ENCODE measurements at places on chromosomes 13 and 19. TPM values are rescaled to one million over a fixed set of nuclear protein-coding genes. Genes with fewer than 3 reads are reported as not detected.

The ZNF878 gene
- total RNA-seq: 0.96 TPM

The FGF9 gene
- total RNA-seq: not detected

DNA sequence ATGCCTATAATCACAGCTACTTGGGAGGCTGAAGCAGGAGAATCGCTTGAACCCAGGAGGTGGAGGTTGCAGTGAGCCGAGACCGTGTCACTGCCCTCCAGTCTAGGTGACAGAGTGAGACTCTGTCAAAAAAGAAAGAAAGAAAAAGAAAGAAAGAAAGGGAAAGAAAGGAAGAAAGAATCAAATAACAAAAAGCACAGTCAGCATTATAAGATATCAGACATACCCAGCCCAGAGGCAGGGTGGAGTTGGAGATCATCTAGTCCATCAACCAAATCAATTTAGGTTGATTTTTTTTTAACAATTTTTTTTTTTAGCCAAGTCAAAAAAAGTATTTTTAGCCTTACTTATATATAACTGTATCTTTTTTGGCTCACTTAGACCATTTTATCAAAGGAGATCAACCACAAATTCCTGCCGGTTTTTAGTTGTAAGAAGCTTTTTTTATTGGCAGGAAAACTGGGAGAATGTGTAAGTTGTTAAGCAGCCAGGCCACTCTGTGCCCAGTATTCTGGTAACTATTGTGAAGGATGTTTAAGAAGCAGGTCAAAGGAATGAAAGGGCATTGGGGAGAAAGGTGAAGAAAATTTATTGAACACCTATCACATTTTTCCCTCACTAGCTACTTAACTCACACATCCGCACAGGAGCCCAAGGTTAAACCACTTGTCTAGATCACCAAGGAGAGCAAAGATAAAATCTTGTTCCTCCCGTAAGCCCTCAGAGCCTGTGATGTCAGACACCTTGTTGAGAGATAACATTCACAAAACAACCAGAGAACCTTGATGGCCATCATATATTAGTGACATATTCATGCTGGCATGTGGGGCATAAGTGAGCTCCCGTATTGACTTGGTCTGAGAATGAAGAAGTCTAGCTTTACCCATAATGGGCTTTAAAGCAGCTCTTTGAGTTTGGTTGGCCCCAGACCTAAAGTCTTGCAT is 91.8 kb downstream of the COL4A2 start:
- DNase-seq: peak; percentile 80

DNA sequence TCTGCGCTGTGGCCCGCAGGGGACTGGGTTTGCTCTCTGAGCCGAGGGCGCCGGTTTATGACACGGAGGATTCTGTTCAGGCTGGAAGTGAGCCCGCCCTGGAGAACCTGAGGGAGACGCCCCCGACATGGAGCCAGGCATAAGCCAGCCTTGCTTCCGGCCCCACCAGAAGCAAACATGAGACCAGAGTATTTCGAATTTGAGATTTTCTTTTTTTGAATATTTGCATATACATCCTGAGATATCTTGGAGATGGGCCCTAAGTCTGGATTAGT is 72.9 kb downstream of the KDM4B start:
- DNase-seq: no peak

DNA sequence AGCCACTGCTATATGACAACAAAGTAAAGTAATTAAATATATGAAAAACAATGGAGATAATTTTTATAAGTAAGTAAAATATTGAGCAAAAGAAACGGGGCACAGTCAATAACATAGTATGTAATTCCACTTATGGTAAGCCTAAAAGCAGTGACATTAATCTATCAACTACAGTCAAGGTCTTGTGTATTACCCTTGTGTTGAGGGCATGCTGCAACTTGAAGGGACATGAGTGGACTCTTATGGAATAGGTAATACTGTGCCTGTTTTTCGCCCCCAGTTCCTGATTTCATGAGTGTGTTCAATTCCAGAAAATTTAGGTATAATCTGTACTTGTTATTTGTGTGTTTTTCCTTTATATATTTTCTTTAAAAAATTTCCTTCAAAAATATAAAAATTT is 201.3 kb upstream of the SLITRK6 start:
- DNase-seq: no peak

The PRODH2 gene
- not detected for total RNA-seq

The ADM5 gene
- total RNA-seq: 0.78 TPM

DNA sequence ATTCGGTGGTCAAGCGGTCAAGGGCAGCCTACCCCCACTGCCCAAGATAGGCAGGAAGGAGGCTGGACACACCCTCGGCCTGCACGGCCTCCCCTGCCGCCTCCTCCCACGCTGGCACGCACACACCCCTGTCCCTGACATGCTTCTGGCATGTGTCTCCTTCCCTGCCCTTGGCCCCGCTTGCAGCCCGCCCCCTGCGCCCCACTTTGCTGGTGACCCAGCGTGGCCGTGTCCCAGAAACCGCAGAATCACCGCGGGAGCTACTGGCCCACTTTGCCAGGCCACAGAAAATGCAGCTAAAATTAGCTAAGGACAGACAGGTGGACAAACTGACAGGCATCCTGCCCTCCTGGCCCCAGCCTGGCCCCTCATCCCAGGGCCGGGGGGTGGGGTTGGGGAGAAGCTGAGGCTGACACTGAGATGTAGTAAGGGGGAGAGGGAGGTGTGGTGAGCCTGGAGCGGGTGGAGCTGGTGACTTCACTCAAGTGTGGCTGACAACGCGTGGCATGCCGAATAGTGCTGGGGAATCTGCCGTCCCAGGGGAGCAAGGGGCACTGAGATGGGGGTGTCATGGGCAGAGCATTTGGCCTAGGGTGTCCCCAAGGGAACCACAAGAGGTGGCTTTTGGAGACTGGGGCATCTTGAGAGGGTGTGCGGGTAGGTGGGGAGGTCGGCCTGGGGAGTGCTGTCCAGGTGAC is 2.4 kb downstream of the SHANK1 start:
- DNase-seq: no peak

DNA sequence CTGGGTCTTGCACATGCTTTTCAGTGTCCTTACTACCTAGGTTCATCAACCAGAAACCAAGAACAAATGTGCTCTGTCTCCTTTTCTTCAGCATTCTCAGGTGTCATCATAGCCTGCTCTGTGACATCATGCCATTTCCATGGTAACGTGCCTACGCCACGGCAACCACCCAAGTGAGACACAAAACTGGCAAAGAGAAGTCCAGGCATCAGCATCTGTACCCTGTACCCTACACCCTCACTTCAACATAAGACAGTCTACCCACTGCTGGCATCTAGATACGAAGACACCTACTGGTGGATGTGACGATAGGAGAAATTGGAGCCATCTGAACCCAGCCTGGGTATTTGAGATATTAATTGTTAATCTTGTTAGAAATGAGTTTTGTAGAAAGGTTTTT is 13.3 kb downstream of the ZC3H4 start:
- DNase-seq: no peak

DNA sequence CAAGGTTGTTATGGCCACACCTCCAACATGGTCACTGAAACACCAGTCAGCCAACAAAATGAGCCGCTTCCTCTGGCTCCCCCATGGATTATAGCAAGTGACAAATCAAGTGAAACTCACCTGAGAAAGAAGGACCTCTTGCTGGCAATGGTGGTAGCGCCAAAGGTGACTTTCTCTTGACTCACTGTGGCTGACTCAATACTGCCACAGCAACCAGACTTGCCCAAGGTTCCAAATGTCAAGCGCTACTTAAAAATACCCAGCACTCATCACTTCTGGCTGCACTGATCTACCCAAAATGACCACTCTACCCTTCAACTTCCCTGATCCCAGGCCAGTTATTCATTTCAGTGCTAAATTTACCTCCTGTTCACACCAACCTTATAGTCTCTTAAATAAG is 495.5 kb downstream of the FOXO1 start:
- DNase-seq: no peak

The DOCK6 gene
- 2.5 TPM for total RNA-seq

- DNase-seq: peak; percentile 26
Measured at GRCh38 chr13:105602956-105603670, 932.3 kb downstream of the EFNB2 start.

The PRRG2 gene
- total RNA-seq: 0.10 TPM

- DNase-seq: no peak
Measured at GRCh38 chr13:112203614-112204013, 136.7 kb downstream of the SOX1 start.

DNA sequence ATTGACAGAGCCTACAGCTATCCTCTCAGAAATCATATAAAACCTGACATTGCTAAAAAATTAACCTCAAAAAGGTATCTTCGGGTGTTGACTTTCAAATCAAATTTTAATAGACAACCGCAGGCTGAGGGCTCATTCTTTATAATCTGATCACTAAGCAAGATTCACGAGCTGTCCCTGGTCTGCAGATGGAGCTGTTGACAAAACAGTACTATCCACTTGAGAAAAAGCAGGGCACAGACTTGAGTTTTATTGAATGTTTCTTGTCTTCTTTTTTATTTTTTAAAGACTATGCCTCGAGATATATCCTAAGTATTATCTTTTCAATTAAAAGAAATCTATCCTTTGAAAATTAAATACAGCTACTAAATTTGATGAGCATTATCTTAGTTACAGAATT is 540.5 kb downstream of the PCDH9 start:
- DNase-seq: no peak

The PSG7 gene
- not detected for total RNA-seq

The ZNF528 gene
- 6.6 TPM for total RNA-seq

GRCh38 chr19:10669246-10669645 is 15.1 kb downstream of the ILF3 start:
- DNase-seq: no peak

- DNase-seq: no peak
Measured at GRCh38 chr13:91540158-91540736, 141.8 kb downstream of the GPC5 start.

GRCh38 chr13:53781941-53782340 is 753.3 kb downstream of the OLFM4 start:
- no peak for DNase-seq

The HIF3A gene
- not detected for total RNA-seq

DNA sequence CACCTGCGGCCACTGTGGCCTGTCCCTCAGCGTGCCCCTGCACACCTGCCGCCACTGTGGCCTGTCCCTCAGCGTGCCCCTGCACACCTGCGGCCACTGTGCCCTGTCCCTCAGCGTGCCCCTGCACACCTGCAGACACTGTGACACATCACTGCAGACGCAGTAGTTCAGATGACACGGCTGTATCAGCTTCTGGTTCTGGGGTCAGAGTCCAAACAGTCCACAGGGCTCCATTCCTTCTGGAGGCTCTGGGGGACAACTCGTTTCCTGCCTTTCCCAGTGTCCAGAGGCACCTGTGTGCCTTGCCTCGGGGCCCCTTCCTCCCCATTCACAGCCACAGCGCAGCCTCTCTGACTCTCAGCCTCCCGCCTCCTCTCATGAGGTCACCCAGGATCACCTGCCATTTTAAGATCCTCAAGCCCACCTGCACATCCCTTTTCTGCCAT is 5.5 kb downstream of the SF3A2 start:
- no peak for DNase-seq

The FCAR gene
- total RNA-seq: not detected

DNA sequence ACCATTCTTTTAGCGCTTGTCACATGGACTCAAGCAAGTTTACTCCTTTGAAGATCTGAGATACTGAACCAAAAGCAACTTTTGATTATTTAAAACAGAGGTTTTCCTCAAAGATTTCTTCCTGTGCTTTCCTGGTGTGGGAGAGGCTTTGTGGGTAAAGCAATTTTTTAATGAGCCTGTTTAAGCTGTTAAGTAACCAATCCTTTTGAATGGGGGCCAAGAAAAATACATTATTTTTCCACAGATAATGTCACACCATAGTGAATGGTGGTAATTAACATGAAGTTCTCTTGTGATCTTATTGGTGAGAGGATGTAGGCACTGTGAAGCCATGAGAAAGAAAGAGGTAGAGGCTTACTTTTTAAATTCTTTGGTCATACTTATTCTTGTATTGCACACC is 55.8 kb upstream of the OBI1 start:
- DNase-seq: no peak

DNA sequence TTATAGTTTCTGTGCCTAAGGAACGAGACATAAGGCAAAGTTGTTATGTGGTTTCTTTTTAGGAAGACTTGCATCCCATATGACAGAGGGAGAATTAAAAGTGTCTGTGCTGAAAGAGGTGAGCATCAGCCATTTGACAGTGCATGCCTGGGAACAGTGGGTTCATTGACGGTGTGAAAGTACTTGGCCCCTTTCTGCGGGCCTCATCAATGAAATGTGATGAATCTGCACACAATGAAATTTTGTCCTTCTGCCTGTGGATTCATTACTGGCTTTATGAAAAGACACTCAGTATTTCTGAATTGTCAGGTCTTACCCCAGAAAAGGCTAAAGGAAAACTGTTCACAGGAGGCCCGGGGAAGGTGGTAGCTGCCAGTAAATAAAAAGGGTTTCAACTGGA is 295.8 kb downstream of the FOXO1 start:
- no peak for DNase-seq

DNA sequence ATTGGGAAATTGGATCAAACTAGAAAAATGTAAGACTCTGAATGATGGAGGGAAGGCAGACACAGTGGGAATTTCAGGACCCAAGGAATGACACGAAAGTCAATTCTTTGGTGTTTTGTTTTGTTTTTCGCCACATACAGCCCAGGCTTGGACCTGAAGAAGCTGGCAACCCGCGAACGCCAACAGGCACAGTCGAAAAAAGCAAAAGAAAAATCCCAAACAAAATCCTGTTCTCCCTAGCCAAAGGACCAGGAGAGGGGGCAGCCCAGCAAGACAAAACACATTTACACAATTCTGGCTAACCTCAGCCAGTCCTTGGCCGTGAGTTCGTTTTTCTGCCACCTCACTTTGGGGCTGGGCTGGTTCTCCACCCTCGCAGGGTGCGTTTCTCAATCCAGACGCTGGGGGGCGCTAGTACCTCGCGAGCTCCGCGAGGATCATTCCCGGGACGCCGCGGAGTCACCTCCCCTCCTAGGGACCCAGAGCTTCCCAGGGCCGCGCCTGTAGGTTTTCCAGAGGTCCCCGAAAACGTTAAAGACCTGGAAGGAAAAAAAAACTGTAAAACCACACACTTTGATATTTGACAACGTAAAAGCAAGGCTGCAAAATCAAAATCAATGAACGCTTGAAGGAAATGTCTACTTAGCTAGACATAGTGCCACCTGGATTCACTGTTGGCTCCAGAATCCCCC is 34.9 kb upstream of the TPM4 start:
- DNase-seq: peak; percentile 61

The DCLK1 gene
- 0.20 TPM for total RNA-seq

GRCh38 chr19:51644636-51645271 is 1.9 kb downstream of the SIGLEC14 start:
- DNase-seq: no peak

The LRRC63 gene
- total RNA-seq: 0.20 TPM

- DNase-seq: no peak
Measured at GRCh38 chr13:101612735-101613134, 160.3 kb downstream of the ITGBL1 start.

DNA sequence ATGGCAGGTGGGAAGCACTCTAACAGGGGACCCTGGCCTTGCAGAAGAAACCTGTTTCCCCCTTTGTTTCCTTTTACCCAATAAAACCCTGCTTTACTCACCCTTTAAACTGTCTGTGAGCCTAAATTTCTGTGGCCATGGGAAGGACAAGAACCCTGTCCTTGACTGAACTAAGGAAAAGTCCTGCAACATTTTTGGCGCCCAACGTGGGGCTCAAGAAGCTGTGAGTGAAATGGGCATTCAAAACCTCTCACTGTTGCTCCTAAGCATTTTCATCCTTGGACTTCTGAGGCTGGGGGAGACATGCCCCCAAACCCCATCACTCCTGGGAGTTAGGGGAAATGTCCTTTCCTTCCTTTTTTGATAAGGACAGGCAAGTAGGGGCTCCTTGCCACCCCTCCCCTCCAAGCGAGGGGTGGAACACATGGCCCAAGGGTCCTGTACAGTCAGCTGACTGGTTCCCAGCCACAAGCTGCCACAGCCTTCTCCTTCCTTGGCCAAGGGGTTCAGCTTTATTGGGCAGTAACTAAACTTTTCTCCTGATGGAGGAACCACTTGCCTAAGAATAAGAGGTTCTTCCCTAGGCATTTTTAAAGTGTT is 381.6 kb downstream of the KLF5 start:
- DNase-seq: no peak
